ENCODE measurements at places on chromosomes 3 and 15.

GRCh38 chr3:17882981-17883380 lies 140.6 kb upstream of the TBC1D5 start:
- DNase-seq: no peak

- DNase-seq: peak; percentile 81
These were observed 4.4 kb upstream of the SYNM start for GRCh38 chr15:99100245-99101173.

DNA sequence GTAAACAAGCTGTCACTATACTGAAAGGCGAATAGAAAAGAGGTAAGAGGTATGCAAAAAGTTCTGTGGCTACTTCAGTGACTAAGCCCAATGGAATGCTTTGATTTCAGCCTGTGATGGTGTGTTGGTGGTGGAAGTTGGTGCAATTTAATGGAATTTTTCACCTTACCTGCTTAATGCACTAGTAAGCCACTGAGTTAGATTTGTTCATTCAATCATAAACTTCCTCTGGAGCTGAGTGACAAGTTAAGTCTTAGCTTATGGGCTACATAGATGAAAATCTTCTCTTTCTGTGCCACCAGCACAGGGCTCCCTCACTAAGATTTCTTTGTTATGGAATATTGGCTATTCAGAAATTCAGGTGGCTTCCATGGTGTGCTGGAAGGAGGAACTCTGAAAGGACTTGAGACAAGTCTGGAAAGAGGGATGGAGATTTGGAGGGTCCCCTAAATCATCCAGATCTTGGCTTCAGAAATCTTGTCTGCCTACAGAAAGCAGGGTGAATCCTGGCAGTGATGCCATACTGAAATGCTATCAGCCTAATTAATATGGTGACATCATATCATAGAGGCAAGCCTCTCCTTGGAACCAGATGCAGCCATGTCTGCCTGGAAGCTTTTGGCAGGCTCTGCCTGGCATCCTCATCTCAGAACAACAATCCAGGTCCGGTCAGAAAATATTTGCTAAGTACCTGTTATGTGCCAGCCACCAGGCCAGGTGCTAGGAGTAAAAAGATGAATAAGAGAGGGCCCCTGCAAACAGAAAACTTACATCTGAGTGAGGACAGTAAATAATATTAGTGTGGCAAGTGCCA lies 8.1 kb upstream of the GAP43 start:
- DNase-seq: no peak

DNA sequence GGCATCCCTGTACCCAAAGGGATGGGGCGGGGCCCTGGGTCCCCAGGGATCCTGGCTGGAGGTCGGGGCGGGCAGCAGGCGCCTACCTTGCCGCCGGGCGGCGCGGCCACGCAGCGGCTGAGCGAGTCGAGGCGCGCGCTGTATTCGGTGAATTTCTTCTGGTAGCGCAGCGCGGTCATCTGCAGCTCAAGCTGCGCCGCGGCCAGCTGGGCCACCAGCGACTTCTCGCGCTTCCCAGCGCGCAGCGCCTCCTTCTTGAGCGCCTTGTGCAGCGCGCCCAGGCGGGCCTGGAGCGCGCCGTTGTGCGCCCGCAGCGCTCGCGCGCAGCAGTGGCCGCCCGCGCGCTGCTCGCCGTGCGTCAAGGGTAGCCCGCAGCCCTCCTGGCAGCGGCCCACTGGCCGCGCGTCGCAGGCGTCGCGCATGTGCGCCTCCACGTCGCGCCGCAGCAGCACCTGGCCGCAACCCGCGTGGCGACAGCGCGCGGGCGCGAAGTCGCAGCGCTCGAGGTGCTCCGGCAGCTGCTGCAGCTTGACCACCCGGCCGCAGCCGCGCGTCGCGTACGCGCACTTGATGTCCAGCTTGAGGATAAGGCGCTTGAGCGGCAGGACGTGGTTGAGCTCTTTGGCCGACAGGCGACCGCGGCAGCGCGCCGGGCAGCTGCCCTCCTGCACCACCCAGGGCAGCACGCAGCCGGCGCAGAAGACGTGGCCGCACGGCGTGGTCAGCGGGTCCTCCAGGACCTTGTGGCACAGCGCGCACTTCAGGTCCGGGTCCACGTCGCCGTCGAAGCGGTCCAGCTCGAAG lies 522 bp downstream of the PDZRN3 start:
- peak; percentile 65 for DNase-seq

DNA sequence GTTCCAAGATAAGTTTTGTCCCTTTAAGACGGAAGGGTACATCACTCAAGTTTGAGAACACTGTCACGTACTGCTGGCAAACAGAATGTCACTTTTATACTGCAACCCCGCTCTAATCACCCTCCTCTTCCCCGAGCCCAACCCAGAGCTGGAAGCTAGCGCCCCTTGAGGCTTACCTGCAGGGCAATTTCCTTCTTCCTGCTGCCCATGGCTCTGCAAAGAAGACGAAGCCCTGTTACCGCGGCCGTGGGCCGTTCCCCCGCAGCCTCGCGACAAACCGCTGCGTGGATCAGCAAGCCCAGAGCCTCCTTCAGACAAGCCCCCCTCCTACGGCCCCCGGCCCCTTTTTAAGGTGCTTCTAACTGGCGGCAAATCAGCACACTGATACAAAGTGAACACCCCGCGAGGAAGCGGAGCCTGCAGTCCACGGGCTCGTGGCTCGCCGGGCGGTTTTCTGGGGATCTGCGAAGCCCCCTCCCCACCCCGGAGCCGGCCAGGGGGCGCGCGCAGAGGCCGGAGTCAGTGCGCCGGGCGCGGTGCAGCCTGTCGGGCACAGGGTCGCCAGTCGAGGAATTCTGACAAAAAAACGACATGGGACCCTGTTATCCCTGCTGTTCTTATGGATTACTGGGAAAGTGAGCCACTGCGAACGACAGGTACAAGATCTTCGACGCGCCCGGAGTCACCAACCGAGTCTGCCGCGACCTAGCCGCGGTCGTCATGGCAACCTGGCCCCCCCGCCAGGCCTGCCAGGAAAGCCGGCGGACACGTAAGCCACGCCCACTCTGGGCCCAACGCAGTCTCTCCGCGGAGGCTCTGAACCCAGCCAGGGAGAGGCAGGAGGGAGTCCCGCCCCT lies at the start of gene NME9:
Gene NME9 (minus strand): TSS at position 725 of the 857 bp plus-strand sequence. CDS start 516 bp downstream, at position 209.
- peak; percentile 99 for DNase-seq

DNA sequence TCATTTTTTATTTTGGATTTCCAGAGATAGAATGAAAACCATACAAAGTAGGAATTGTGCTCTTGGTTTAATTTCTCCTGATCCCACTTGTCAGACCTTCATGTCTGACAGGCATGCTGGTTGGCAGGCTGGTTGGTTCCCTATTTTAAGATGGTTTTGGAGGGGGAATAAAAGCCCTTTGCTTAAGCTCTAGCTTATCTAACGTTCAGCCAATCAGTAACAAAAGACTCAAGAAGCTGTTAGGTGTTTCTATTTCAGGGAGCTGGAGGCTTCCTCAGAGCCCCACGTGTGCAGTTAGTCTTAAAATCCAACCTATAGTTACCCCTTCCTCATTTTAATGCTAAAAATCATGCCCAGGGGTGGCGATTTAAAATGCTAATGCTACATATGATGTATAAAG lies 40.5 kb upstream of the XIRP1 start:
- DNase-seq: no peak

- DNase-seq: no peak
These were observed 96.3 kb upstream of the DLG1 start for GRCh38 chr3:197394464-197395321.

DNA sequence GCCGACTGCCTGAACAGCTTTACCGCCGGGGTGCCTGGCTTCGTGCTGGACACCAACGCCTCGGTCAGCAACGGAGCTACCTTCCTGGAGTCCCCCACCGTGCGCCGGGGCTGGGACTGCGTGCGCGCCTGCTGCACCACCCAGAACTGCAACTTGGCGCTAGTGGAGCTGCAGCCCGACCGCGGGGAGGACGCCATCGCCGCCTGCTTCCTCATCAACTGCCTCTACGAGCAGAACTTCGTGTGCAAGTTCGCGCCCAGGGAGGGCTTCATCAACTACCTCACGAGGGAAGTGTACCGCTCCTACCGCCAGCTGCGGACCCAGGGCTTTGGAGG lies 815 bp downstream of the SPINT1 start:
- DNase-seq: peak; percentile 8

DNA sequence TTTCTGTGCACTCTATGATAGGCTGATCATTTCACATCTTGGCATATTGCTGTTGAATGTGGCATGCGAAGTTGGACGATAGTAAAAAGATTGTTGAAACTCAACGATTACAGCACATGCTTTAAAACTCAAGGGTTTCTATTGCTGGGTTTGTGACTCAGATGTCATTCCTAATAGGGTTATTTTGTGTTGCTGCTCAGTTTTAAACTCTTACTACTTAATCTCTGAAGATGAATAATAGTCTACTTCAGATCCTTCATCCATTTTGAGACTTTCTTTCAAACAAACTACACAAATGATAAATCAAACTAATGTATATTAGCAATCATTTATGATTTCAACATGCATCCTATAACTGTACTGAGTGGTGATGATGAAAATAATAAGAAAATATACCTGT lies 71.3 kb upstream of the MBNL1 start:
- DNase-seq: no peak

DNA sequence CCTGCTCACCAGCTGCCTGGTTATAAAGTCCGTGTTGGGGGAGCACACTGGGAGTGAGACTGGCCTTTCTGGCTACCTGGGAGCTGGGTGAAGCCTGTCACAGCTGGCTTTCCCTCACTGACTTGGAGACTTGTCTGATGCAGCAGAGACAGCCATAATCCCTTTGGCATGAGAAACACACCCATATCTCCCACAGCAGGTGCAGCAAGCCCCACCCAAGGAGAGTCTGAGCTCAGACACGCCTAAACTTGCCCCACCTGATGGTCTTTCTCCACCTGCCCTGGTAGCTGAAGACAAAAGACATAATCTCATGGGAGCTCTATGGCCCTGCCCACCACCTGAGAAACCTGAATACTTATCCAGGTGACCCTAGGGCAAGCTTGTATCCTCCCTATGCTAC lies 54.8 kb downstream of the NMD3 start:
- peak; percentile 96 for DNase-seq

DNA sequence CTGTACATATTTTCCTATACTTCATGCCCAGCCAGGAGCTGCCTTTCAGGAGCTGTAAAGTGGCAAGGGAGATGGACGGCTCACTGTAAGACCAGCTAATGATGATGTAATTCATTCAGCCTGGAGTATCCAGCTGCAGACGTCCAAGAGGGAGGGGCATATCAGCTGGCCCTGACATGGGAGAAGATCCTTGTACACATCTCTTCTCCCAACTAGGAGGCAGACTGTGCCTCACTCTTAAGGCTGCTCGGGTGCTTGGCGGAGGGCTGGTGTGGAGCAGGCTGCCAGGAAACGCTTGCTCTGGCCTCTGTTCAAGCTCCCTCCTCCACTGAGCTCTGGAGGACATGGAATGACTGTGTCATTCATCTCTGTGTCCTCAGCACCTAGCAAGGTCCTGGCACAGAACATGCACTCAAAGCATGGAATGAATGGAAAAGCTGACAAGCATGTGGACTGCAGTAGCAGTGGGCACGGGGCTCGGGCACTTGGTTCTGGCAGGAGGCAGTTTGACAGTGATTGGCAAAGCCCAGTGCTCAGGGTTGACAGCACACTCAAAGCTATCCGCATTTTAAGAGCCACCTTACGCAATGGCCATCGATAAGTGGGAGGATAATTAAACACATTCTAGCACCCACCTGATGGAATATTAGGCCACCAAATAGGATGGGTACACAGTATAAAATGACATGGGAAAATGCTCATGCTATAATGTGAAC lies 72.4 kb downstream of the TBC1D2B start:
- peak; percentile 51 for DNase-seq

All from COR-L47 (cell line).